ENCODE measurements at places on chromosomes 13 and 19. TPM values are rescaled to one million over a fixed set of nuclear protein-coding genes. Genes with fewer than 3 reads are reported as not detected.

KLF2 gene
- polyA plus RNA-seq = 24.2 TPM

ARRDC5 gene
- not detected for polyA plus RNA-seq

TNNT1 gene
- polyA plus RNA-seq = 10,175 TPM

C1QTNF9 gene
- polyA plus RNA-seq = 1.8 TPM

TSSK6 gene
- 0.37 TPM for polyA plus RNA-seq

SMIM44 gene
- not detected for polyA plus RNA-seq

- DNase-seq = no peak
Measured at GRCh38 chr13:99686944-99687411, 185.7 kb downstream of the TM9SF2 start.

DNA sequence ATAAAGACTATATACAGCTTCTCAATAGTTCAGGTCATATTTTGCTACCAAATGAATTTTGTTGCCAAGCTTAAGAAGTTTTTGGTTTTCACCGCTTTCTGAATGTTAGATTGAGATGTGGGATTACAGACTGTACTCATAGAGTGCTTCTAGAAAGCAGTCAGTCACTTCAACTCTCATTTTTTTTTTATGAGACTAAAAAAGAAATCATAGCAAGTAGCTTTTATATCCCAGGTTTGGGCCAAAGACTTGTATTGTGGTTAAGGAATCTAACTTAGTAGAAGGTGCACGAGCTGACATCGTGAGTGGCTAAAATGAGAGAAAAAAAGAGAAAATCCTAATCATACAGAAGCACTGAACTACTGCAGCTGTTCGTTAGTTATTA, 2.2 kb upstream of the USPL1 start:
- no peak for DNase-seq

GRCh38 chr19:3175781-3176714, 2.5 kb upstream of the S1PR4 start:
- DNase-seq = no peak

- DNase-seq = no peak
Measured at GRCh38 chr13:96862093-96862492, 132.2 kb downstream of the OXGR1 start.

DNA sequence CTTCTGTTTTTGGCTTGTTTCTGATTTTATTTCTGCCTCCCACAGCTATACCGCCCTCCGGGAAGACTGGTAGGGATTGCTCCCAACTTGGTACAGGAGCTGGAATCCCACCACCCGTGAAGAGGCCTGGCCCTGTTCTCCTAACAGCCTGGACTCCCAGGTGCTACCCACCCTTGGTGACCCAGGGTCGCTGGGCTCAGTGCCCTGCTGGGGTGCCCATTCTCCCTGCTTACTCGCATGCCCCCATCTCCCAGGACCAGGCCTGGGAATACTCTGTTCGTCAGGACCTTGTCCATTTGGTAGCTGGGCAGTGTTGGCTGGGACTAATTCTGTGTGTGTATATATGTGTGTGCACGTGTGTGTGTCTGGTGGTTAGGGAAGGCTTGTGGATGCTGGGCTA, 41.0 kb upstream of the TMTC4 start:
- no peak for DNase-seq

DNA sequence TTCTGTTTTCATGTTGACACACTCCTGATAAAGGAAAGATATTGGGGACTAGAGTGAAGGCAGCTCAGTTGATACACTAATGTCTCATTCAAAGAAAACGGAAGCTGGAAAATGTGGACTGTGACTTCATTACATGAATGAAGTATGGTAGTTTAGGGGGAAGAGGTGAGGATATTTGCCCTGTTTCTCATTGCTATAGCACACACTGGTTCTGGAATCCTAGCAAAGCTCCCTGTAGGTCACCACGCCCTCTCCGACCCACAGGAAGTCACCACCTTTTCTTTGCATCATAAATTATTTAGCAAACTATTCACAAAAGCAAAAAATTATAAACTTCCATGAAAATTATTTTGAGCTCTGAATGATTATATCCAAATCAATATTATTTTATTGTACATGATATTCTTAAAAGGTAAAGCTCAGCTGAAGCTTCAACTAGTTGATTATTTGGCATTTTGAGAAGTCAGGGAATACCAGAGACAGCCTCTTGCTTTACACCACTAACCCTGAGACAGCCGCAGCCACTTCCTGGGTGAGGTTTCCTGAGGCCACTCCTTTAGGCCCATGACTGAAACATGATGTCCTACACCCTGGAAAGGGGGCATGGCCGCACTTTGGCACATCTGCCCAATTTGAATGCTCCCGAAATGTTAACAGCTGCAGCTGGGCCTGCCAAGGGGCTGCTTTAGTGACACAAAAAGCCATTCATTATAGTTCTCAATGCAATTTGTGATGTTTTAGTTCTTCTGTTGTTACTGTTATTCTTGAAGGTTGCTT, 50.0 kb upstream of the WDFY2 start:
- peak; percentile 57 for DNase-seq

DNA sequence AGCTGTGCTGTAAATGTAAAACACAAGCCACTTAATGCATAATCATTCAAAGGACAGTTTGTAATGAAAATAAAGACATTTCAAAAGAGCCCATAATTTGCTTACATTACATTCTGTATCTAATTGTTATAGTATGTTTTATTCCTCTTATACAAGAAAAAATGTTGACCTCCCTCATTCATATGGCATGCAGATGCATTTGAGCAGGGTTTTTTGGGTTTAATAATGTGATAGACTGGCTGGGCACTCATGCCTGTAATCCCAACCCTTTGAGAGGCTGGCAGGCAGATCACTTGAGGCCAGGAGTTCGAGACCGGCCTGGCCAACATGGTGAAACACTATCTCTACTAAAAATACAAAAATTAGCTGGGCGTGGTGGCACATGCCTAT, 11.6 kb upstream of the ARL11 start:
- no peak for DNase-seq

DNA sequence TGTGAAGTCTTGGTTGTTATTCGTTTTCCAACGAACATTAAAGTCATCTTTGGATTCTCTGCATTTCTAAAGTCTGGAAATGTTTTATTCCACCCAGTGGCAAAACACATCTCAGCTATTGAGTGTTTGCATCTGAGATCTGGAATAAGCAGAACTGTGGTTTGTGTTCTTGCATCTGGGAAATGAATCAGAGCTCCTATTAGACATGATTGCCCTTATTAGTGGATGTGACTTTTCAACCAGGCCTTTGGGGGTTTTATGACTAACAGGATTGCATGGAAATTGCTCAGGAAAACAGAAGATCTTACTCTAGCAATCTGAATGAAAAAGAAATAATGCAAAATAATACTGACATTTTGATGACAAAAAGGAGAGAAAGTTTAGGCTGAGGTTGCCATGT, 488.8 kb downstream of the IRS2 start:
- no peak for DNase-seq

- peak; percentile 88 for DNase-seq
Measured at GRCh38 chr19:45526143-45526542, 18.9 kb downstream of the VASP start.

GRCh38 chr13:33696530-33696929, 121.4 kb upstream of the RFC3 start:
- no peak for DNase-seq

- no peak for DNase-seq
Measured at GRCh38 chr13:99237981-99238662, 20.1 kb downstream of the GPR18 start.

DNA sequence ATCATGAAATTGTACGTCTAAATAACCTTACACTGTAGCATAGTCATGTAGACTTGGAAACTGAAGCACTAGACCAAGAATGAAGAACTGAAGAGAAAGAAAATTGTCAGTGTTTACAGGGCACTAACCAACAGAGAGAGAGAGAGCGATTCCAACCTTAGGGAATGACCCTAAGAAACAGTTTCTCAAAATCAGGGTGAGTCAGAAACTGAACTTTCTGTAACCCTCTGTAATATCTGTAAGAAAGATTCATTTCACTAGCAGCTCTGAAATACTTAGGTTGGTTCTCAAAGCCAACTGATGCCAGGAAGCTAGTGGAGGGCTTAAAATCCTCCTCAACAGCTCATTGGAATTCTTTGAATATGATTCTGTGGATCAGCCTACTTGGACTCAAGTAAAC, 936.9 kb downstream of the EFNB2 start:
- DNase-seq = no peak

DNA sequence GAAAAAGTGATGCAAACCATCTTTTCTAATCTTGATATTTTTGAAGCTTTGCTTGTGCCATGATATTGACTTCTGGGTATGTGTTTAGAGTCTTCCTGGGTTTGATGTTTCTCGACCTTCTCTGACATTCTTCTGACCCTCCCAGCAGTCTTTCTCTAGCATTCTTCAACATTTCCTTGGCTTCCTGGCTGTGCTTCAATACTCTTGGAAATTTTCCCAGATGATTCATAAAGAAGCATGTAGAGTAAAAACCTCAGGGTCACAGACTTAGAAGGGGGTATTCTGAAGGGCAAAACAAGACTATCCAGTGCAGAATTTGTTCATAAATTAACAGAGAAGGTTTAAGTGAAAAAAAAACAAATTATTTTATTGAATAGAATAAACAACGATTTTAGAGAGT, 946.3 kb upstream of the PCDH9 start:
- DNase-seq = no peak

Measured in psoas muscle (tissue), 8 donors.